ENCODE measurements at places on chromosomes 6 and 20.
A peak's percentile ranks its signal among the peaks of the same experiment; 100 is the strongest.

DNA sequence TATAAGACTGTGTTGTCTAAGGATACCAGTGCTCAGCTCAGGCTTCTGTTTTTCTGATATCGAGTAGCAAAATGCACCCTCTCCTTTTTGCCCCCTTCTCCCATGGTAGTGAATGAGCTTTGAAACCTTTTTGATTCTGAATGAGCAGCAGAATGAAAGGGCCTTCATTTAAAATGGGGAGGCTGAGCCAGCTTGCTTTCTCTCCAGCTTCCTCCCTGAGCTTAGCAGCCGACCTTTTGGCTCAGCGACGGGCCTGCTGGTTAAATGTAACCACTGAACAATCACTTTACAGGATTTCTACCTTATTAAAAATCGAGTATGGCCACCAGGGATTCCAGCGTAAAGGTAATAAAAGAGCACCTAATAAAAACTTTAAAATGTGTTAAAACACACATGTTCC, 133.7 kb upstream of the SPACA1 start:
- DNase-seq: no peak

GRCh38 chr6:45922728-45923351, 92.8 kb downstream of the CLIC5 start:
- peak; percentile 83 for DNase-seq

DNA sequence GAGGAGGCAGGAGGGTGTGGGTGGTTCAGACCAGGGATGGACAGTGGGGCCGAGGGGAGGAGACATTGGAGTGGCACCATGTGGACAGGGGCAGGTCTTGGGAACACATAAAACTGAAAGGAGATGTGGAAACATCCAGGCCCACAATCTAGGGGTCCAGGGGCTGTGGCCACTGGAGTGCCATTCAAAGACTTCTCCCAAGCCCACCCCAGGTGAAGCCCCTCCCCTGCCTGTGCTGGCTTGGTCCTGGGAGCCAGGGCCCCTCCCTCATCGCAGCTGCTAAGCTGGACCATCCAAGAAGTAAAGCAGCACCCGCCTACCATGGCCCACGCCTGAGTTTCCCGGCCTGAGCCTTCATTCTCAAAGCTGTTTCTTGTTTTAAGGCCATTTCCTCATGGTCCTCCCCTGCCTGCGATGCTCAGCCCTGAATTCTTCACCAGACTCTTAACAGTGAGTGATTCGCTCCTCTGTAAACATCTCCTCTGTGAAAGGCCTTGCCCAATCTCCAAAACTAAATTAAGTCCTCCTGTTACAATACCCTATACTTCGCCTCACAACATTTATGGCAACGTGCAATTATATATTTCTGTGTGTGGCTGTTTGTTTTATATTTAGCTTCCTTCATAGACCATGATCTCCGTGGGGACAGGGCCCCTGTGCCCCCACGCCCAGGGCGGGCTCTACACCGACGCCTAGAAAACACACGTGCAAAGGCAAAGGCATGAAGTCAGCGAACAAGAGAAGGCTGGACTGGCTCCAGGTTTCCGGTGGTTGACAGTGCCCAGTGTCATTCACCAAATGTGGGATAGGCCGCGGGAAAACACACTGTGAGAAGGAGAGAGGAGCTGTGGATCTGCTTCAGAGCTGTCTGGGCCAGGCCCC, 267.8 kb downstream of the ERMARD start:
- DNase-seq: no peak

- no peak for DNase-seq
Measured at GRCh38 chr6:42819803-42820511, 38.1 kb downstream of the BICRAL start.

GRCh38 chr6:114068116-114068515, 97.2 kb upstream of the HDAC2 start:
- DNase-seq: no peak

- DNase-seq: no peak
Measured at GRCh38 chr6:134195164-134195906, 122.6 kb downstream of the SGK1 start.

GRCh38 chr6:69164564-69165229, 529.6 kb downstream of the ADGRB3 start:
- peak; percentile 19 for DNase-seq

- DNase-seq: no peak
Measured at GRCh38 chr6:9085054-9085708, 649.8 kb upstream of the SLC35B3 start.

- DNase-seq: no peak
Measured at GRCh38 chr6:110471726-110472365, 4.6 kb downstream of the SLC22A16 start.

DNA sequence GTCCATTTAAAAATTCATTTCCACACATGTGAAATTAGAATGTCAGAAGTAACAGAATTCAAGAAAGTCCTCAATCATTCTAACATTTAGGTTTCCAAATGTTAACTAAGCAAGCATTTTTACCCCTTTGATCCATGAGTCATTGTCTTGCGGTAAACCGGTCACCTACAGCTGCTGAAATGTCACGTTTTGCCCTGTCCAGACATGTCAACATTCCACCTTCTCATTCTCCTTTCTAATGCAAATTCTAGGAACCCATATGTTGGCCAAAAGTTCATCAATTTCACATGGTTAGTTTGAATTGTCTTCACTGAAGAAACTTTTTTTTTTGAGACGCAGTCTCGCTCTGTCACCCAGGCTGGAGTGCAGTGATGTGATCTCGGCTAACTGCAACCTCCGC, 117.2 kb downstream of the IPCEF1 start:
- no peak for DNase-seq

DNA sequence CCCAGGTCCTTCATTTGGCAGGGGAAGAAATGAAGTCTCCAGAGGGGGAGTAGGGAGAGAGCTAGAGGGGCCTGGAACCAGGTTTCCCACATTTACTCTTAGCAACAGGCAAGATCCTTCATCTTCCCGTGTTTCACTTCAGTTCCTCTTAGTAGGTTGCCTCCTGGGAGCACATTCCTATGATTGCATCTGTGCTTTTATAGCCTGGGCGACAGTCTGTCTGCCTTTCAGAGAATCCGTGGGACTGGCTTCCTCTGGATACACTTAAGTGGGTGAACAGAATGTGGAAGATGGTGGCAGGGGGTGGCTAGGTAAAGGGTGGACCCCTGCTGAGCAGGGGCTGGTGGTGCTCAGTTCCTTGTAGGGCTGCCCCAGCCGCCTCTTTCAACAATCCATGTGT, 33.4 kb downstream of the STK35 start:
- no peak for DNase-seq

DNA sequence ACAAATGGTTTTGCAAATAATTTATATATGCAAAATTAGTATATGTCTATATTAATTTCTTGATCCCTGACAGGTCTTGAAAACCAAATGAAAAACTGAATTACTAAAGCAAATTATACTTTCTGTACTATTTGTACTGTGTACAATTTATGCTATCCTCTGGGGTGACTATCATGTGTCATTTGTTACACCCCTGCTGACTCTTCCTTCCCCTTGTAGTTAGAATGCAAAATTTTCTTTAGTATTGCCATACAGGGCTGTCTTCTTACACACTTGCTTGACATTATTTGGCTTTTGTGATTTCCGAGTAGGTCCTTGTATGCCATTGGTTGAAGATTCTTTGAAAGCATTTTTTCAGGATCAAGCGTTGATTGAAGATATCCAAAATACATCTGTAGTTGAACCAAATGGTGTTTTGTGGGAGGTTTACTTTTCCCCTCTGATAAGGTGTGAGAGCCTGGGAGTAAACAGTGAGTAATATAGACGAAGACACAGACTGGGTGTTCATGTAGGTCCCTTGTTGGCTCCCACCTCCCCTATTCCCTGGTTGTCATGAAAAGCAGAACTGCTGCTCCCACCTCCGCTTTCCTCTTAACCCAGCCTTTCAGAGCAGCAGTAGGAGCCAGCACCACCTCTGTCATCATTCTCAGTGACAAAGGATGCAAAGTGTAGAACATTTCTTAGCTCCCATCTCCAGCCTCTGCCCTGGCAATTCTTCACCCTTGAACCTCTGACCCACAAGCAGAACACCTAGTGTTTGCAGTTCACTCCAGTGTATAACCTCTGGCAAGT, 29.0 kb downstream of the NCOA7 start:
- no peak for DNase-seq

DNA sequence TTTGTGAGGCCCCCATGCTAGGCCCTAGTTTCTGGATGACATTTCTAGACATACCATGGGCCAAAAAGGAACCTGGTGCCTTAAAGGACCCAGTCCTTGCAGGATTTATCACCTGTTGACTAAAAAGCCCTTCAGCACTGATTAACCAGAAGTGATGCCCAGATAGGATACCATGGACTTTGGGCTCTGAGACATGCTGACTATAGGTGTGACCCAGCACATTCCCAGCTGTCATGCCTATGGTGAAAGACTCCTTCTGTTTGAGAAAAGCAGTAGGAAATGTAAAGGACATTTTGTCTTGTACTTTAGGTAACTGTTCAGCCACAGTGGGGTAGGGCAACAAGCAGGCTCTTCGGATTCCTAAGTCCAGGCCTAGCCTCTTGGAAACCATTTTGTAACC, 724.2 kb downstream of the CD109 start:
- no peak for DNase-seq

DNA sequence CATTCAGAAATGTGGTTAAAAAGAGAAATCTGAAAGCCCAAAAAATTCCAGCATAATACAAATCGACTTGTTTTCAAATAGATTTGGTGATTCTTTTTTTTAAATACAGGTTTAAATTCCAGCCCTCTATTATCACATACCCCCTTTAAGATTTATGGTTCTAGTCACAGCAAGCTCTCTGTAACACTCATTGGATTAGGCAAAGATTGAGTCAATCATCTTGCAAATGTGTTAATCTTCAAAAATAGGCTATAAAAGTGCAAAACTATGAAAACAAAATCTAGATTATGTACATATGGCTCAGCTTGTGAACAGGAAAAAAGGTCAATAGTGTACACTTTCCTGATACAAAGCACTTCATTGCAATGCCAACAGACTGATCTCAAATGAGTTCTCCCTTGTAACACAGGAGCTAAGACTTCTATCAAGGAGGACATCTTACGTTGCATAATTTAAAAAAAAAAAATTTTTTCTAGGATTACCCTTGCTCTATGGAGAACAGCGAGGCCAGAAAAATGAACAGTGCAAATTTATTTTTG, 26.2 kb downstream of the ZNF217 start:
- DNase-seq: no peak

DNA sequence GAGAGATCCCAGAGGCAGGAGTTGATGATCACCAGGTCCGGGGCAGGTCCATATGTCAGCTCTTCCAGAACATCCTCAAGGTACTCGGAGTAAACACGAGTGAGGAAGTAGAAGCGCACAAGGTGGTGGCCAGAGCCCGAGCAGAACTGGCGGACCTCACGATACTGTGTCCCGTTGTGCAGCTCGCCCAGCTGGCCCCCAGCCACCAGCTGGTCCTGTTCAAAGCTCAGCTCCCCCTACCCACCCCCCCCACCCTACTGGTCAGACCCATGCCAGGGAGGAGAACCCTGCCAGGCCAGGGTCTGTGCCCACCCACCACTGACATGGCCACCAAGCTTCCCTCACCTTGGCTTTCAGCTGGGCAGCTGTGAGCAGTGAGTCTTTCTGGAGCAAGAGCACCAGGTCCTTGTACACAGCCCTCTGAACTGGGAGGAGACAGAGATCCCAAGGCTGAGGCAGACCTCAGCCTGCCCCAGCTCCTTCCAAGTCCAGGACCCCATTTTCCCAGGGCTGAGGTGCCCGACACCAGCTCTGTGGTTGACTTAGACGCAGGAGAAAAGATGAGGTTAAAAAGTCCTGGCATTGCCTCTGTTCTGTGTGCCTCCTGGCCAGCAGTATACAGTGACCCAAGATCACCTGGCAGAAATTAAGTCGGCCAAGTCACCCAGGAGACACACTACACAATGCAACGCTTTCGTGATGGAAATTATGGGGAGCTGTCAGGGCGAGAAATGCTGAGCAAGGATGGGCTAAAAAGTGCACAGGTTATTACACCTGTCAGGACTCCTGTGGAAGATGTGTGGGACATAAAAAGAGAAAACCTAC, 1.4 kb downstream of the PCED1A start:
- no peak for DNase-seq

DNA sequence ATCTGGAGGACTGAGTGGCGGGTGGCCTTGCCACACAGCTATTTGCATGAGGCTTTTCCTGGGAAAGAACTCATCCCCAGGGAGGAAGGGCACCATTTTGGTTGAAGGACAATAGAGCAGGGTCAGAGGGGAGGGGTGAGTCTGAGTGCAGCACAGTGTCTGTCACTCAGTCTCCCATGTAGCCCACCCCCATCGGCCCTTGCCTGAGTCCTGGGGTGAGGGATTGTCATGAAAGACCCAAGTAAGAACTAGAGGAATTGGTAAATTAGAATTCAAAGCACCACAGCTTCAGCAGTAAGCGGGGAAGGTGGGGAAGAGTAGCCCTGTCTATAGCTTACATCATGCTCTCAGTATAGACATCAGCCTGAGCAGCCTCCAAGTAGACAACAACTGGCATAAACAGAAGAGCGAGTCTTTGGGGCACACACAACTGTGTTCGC, 90.4 kb upstream of the TMEM30A start:
- no peak for DNase-seq

DNA sequence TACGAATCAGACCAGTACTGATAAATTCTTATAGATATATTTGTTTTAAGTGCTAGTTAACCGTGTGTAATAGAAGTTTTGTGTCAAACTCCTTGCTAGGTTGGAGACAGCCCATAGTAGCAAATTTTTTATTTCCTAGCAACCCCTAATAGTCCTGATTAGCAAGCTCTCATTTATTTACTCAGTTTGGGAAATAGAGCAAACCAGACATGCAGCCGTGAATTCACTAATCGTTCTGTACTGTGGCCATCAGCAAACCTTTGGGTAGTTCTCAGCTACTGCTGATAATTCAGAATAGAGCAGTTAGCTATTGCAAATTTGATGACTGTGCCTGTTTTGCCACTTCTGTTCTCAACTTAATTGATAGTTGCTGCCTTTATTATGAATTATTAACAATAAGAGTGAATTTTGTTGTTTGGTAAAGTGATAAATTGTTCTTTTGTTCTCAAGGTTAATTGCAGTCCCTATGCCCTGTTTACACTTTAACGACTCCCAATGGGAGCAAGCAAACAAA, 215.8 kb downstream of the GRM1 start:
- no peak for DNase-seq

GRCh38 chr20:50311308-50312001, 120.8 kb downstream of the CEBPB start:
- no peak for DNase-seq

DNA sequence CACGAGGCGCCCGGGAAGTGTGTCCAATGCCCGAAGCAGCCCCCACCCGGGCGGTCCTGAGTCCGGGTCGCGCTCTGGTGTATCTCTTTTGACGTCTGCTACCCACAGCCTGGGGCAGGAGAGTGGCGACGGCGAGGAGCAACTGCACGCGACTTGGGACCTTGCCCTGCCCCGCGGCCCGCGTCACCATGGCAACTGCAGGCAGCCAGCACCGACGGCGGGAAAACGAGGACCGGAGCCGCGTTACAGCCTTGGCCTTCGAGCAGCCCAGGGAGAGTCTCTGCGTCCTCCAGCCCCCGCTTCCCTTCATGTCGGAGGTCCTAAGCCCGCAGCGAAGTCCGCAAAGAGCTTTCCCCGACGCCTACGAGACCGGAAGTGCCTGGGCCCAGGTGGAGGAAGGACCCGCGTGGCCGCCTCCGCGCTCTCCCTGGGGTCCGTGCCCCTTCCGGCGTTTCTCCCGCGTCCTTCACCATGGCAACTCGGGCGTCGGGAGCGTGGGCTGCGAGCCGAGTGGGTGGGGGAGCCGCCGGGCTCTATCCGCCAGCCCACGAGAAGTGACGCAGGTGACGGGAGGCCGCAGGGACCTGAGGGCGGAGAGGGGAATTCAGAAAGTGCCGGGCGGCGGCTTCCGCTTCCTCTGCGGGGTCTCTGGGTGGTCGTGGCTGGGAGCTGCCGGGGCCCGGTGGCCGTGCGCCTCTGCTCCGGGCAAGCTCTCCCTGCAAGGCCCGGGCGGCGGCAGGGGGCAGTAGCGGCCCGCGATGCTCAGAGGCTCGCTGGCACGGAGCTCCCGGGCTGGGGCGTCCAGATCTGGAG, 88.6 kb upstream of the TGM3 start:
- DNase-seq: peak; percentile 89

All from WERI-Rb-1 (cell line).